ENCODE measurements at places on chromosomes 13 and 19.
A peak's percentile ranks its signal among the peaks of the same experiment; 100 is the strongest.

DNA sequence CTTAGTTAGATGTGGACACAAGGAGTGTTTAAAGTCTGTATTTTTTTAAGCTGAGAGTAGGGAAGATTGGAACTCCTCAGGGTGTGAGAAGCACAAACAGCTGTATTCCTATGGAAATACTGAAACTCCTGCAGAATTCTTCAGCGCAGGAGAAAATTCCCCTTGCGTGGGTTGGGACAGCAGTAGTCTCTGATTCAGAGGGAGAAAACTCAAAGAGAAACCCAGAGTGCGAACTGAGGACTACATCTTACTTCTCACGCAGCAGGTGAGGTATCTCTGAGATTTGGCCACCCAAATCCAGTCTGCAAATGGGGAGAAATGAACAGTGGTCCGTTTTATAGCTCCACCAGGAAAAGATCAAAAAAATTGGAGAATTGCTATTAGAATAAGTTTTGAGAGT, 60.9 kb downstream of the FRY start:
- DNase-seq = no peak

- DNase-seq = no peak
These were observed 185.3 kb downstream of the KCNRG start for GRCh38 chr13:50200569-50200968.

- no peak for DNase-seq
These were observed 11.1 kb downstream of the DDA1 start for GRCh38 chr19:17320435-17320834.

DNA sequence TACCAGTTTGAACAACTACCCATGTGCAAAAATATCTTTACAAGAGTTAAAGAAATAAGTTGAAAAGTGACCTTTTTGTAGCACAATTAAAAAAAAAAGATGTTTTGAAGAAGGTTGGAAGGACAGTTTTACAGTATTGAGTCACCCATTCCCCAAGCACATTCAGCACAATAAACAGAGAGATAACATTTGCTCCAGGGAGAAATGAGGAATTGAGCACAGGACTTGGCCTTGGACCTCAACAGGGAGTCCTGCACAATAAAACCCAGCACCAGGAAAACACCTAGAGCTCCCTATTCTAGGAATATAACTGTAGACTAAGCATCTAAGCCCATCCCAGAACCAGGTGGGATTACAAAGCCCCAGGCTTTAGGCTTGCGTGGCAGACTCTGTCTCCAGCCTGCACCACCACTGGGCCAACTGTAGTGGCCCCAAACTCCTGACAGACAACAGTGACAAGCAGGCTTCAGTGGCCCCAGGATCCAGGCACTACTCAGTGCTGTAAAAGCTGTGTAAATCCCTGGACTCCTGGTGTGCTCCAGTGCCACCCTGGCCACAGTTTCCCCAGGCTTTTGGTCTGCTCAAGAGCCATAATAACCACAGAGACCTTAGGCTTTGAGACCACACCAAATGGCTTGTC, 857.2 kb downstream of the SLITRK1 start:
- no peak for DNase-seq

GRCh38 chr19:36140304-36141038, 605 bp downstream of the CAPNS1 start:
- no peak for DNase-seq

DNA sequence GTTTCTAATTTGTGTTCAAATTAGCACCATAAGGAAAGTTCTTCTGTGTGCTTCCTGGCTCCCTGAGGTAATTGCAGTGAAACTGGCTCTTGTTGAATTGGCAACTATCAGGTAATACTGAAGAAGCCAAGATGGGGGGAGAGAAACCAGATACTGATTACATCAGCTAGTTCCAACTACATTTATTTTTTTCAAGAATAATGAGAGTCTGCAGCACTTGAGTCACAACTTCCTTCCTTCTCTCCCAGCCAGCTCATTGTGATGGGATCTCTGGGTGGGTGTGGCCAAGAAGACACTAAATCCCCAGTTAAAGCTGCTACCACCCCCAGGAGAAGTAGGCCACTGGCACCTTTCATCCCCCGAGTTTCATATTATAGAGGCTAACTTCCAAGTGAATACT, 100.7 kb upstream of the RXFP2 start:
- no peak for DNase-seq

DNA sequence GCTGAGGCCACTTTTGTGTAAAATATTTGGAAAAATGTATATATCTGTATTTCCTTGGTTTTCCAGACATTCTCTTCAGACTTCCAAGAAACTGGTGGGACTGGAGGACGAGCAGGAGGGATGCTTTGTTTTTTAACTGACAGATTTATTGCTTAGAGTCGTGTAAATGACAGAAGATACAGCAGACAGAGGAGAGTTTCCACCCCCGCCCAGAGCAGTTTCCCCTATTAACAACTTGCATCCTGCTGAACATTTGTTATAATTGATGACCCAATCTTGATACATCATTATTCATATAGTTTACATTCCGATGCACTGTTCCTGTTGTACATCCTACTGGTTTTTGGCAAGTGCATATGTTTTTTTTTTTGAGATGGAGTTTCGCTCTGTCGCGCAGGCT, 7.1 kb upstream of the DOCK6 start:
- no peak for DNase-seq

DNA sequence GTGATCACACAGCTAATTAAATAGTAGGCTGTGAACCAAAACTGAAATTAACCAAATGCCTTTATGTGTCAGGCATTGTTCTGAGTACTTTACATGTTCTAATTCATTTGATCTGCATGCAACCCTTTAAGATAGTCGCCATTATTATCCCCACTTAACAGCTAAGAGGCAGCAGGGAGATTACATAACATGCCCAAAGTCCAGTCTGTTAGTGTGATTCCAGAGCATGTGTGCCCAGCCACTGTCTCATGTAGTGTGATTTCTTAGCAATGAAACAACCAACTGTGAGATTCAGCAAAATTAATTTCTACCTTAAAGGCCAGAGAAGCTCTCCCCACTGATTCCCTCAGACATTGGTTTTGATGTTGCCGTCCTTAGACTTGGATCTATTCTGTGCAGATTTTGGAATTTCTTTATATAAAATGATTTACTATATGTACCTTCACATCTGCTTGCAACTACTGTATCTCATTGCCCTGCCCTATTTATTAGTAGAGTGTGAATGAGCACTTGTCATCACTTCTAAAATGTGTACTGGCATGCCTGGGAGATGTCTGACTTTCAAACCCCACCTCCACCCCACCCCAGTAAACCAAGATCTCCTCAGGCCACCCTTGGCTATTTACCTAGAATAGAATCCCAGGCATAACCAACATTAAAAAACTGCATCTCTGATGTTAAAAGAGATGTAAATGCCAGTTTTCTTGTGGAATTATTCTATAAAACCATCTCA, 41.2 kb downstream of the POLR1D start:
- DNase-seq = no peak

GRCh38 chr19:23764781-23765180, 6.1 kb upstream of the ZNF681 start:
- DNase-seq = no peak

DNA sequence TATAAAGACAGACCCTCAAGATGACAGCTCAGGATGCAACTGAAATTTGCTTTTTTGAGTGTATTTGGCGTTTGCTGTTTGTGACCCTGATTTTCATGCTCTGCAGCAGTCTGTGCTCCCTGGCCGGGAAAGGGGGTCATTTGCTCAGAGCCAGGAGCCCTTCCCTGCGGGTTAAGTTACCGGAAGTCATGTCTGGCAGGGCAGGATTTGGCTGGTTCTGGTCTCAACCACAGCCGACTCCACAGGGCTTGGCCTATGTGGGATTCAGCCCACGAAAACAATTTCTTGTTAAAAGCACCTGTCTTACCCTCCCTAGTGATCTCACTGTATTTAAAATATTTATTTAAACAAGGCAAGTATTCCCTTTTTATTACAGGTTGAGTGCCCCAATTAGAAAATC, 22.6 kb downstream of the MCF2L start:
- no peak for DNase-seq

DNA sequence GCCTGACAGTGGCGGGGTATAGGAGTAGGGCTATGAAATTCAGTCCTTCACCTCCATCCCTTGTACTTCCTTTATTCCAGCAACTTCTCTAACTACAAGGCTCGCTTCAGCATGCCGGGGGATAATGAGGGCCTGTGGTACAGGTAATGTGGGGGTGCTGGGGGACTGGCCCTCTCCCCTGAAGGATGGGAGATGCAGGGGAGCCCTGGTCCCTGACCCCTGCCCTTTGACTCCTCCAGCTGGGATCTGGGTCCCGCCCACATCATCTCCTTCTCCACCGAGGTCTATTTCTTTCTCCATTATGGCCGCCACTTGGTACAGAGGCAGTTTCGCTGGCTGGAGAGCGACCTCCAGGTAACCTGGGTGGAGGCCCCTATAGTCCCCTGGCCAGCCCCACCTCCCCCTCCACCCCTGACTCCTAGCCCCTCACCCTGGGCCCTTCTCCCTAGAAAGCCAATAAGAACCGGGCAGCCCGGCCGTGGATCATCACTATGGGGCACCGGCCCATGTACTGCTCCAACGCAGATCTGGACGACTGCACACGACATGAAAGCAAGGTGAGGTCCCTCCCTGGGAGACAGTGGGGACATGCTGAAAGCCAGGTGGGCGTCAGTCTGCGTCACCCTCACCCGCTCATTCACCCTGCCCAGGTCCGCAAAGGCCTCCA, 16.5 kb downstream of the ACP7 start:
- no peak for DNase-seq

- no peak for DNase-seq
These were observed 13.2 kb downstream of the FUZ start for GRCh38 chr19:49799798-49800376.

GRCh38 chr19:45809643-45810159, 5.4 kb downstream of the RSPH6A start:
- no peak for DNase-seq

GRCh38 chr13:30697996-30698401, 37.3 kb upstream of the ALOX5AP start:
- DNase-seq = no peak

DNA sequence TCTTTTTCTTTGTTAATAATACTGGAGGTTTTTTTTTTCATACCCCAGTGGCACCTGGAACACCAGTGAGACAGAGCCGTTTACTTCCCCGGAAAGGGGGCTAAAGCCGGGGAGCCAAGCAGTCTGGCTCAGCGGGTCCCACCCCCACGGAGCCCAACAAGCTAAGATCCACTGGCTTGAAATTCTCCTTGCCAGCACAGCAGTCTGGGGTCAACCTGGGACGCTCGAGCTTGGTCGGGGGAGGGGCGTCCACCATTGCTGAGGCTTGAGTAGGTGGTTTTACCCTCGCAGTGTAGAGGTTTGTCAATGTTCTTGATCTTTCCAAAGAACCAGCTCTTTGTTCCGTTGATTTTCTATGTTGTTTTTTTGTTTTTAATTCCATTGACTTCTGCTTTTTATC, 94.6 kb upstream of the DIAPH3 start:
- no peak for DNase-seq

DNA sequence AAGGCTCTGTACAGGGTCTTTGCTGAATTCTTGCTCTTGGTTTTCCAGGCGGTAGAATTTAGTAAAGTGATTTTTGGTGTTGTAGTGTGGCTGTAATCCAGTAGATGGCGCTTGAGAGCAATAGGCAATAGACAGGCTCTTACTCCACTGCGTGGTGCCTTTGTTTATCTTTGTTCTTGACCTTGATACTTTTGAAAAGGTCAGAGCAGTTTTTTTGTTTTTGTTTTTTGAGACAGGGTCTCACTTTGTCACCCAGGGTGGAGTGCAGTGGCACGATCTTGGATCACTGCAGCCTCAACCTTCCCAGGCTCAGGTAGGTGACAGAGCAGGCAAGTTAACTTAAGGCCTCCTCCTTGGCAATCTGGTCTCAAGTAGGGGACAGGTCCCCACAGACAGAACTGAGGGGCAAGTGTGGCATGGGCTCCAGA, 12.2 kb upstream of the LILRA5 start:
- peak; percentile 18 for DNase-seq

Measured in right renal pelvis (tissue), 4 donors.